Psoas muscle (tissue), 8 donors: ENCODE measurements at places on chromosomes 7 and 10.

- DNase-seq: no peak
Measured at GRCh38 chr10:87658858-87659555, 671 bp upstream of the PAPSS2 start.

DNA sequence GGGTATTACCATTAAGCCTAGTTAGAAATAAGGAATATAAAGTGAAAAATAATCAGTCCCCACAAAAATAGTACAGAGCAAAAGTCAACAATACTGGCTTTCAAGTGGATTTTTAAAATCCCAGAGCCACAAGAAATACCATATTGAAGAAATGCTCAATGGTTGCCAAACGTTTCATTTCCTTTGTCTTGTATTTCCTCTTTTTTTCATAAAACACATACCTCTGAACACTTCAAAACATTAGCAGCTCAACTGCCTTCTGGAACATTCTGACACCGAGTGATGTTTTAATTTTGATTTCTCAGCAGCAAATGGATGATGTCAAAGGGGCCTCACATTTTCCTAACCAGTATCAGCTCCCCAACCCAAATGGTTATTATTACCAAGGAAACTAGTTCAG is 10.5 kb downstream of the NOD1 start:
- no peak for DNase-seq

DNA sequence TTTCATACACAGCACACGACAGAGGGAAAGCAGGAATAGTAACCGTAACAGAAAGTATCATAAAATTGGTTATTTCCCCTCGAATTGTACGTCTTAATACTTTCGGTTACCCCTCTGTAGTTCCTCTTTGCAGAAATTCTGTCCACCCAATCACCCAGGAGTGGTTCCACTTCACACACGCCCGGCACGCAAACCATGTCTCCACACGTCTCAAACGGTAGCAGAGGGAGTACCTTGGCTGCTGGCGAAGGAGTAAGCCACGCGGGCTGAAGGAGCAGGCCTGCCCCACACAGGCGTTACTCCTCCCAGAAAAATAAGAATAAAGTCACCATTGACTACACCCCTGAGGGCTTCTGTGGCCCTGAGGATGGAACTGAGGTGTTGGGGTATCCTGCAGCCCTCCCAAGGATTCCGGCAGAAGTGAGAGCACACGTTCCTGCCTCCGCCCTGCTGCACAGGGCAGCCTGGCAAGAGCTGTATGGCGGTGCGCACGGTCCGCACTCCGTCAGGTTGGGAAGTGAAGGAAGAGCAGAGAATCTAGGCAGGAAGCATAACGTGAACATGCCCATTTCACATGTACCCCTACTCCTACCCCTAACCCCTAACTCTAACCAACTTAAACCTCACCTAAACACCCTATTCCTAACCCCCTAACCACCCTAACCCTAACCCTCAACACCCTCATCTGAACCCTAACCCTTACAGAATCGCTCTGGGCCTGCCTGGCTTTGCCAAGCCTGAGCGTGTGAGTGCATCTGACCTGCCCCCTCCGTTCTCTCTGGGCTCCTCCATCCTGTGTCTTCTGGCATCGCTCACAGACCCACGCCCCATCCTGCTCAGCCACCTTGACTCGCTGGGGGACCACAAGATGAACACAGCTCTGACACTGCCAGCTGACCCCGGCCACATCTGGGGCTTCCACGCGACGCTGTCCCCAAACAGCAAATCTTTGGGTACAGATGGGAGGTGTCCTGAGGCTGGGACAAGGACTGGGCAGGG is 18.2 kb downstream of the GPR146 start:
- DNase-seq: no peak

DNA sequence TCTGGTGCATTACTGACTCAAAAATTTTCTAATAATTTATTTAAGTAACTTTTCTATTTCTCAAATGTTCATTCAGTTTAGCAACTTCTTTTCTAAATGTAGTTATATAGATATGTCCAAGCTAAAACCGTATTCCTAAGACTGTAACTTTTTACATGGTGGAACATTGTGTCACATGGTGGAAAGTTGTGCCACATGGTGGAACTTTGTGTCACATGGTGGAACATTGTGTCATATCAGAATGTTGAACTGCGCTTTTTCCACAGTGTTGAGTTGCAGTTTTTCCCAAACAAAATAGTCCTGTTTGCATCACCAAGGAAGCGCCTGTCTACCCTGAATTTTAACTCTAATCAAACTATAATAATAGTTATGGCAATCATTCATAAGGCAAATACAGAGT is 109.3 kb downstream of the ANKRD30A start:
- DNase-seq: no peak

GRCh38 chr7:42107484-42108240 is 129.3 kb downstream of the GLI3 start:
- DNase-seq: no peak

- peak; percentile 45 for DNase-seq
Measured at GRCh38 chr7:137169282-137169698, 174.2 kb downstream of the PTN start.

- peak; percentile 58 for DNase-seq
Measured at GRCh38 chr10:50991456-50992355, 82.6 kb upstream of the PRKG1 start.

DNA sequence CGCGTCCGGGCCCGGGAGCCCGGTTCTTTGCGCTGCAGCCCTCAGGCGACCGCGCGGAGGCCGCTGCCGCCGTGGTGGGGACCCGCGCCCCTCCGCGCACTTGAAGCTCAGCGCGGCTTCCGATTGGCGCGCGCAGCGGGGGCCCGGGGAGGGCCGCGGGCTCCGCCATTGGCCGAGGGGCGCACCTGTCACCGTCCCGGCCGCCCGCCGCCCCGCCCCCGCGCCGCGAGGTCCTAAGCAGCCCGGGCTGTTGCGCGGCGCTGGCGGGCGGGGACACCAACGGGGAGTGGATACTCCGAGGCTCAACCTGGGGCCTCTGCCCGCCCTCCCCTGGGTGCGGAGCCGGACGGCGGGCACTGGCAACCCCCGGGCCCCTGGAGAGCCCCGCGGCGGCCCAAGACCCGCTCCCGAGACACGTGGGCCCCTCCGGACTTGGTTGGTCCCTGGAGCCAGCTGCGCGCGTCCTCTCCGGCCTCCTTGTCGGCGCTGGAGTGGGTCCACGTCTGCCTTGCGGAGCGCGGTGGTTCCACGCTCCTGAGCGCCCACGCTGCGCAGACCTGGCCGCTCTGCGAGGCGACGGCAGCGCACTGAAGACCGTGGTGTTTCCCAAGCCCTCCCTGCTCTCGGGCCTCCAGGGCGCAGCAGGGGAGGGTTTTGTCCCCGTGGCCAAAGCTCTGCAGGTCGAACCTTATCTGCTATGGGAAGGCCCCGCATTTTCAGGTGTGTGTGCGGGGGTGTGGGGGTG is at the start of gene MNX1:
Gene MNX1, minus strand, starts transcription at position 76 of the 745 bp plus-strand sequence. CDS start 313 bp downstream, outside the sequence.
- peak; percentile 85 for DNase-seq

DNA sequence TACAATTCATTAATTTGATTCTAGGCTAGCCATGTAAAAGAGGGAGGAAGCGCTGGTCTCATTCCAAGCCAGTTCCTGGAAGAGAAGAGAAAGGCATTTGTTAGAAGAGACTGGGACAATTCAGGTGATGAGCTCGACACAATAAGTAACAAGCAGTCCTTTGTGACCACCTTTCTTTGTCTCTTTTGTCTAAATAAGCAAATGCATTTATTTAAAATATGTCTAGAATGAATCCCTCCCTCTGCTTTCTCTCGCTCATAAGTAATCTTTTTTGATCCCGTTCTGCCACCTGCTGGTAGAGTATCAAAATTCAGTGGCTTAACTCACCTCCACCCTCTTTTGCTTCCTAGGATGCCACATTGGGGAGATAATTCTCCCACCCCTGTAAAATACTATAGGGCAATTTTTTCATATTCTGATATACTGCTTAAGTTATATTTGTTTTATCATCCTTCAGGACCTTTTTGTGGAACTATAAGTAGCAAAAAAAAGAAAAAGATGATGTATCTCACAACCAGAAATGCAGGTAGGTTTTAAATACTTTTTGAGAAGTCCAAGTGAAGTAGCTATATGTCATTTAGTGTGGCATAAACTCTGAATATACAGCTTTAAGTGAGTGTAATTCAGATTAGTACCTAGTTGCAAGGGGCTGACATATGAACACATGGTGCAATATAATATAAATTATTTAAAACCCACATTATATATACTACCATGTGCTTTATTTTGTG is 91.5 kb downstream of the GSDME start:
- no peak for DNase-seq

DNA sequence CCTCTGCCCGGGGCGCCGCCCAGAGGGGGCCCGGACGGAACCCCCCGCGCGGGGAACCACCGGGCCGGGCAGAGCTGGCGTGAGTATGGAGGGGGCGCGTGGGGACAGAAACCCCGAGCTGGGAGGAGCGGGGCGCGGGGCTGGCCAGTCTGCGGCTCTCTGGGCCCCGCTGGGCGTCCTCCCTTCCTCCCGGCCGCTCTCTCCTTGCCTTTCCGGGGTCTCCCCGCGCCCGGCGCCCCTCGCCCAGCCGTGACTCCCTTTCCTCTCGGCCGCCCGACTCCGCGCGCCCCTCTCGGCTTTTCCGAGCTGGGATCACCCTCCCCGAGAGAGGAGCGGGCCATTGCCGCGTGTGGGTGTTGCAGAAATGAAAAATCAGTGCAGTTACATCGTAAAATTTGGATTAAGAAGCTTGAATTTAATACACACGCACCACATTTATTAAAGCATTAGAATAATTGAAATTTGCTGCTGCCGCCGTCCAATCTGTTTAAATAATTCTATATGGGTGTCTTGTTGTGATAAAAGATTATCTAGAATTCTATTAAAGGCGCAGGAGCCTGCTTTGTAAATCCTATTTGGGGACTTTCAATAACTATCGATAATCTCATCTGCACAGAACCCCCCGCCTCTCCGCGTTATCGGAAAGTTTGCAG is 9.1 kb downstream of the UNCX start:
- peak; percentile 23 for DNase-seq

DNA sequence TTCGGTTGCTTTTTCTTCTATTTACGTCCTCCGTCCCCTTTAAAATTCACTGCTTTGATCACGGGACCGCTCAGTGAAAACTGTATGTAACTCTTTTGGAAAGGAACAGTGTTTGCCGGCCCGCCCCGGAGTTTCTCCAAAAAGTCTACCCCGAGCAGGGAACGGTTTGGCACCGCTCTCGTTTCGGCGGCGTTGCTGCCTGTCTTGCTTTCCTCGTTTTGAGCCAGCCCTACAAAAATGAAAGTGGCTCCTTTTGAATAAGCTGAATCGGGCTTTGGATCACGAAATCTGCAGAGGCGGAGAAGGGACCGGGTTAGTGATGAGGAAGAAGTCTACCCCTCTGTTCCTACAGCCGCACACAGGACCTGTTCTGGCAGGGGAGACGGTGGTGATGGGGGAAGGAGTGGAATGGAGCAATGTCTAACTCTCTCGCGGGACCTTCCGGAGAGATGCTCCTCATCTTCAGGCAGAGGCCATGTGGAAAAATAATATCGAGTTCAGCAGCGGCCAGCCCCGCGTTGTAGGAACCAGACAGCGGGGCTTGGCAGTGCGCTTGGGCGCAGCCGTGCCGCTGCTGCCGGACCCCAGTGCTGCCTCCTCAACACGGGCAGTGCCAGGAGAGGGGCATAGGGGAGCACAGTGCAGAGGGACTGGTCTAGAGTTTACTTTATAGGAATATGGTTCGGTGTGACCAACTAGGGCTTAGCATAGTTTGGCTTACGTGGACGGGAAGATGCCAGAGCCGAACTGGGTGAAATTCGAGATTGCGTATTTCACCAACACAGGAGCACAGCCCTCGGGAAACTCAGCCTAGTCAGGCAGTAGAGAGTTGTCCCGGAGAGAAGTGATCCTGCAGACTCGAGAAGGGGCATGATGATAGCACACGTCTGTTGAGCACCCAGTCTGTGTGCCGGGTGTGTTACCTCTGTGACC is 1.4 kb downstream of the HTRA1 start:
- DNase-seq: peak; percentile 77

- peak; percentile 79 for DNase-seq
Measured at GRCh38 chr7:27235387-27236311, 7.0 kb upstream of the EVX1 start.

DNA sequence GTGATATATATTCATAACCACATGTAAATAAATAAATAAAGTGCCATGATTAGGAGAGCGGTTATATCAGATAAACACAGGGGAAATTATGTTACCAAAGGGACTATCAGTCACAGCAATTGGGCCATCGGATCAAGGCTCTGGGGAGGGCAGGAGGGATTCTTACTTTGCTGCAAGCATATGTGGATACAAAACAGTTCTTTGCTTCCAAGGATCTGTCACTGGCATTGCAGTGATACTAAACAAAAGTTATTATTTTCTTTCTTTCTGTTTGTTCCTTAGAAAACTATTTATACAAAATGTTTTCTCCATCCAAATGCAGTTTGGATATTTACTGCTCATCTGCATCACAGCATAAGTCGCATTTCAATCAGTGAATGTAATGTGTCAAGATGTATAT is 188.4 kb upstream of the MGMT start:
- no peak for DNase-seq

GRCh38 chr10:65943451-65943850 is 982.4 kb upstream of the LRRTM3 start:
- DNase-seq: no peak

DNA sequence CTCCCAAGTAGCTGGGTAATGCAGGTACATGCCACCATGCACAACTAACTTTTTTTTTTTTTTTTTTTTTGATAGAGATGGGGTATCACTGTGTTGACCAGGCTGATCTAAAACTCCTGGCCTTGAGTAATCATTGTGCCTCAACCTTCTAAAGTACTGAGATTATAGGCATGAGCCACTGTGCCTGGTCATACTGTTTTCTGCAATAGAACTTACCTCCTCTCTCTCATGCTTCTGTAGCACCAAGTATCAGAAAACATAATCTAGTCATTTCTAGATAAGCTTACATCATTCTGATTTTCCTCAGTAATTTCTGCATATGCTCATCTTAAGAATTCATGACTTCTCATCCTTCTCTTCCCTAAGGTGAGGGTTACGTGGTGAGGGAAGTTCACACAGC is 210.0 kb downstream of the IMMP2L start:
- no peak for DNase-seq

DNA sequence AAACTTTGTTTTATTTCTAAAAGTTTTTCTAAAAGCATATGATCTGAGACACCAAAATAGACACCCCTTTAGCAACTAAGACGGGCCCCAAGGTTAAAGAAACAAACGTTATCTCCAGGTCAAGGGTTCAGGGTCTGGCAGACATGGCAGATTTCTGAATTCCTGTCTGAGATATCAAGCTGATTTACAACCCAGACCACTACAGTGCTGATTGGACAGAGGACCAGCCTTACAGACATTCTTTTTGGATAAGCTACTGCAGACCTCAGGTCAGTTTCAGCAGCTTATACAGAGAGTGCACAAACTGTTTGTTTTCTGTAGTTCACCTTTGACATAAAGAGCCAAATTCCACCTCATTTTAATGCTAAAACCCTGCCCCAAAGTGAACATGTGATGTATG is 34.8 kb downstream of the SVOPL start:
- no peak for DNase-seq

DNA sequence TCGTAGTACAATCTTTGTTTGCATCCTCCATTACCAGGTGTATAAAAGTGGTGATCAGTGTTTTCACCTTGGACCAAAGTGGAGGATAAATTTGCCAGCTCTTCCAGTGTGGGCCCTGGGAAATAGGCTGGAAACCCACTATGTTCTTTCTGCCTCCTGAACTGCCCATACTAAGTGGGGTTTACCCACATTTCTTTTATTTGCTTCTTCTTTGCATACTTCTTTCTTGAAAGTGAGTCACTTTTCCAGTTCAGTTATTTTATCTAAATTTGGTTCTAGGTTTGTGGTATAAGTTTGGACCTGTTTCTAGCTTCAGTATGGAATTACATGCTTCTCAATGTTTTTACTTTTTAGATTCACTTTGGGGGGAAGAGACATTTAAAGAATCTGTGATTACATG is 126.2 kb upstream of the ACBD5 start:
- no peak for DNase-seq
